ENCODE measurements at places on chromosomes 11 and 22. TPM values are rescaled to one million over a fixed set of nuclear protein-coding genes. Genes with fewer than 3 reads are reported as not detected.
A peak's percentile ranks its signal among the peaks of the same experiment; 100 is the strongest.

DNA sequence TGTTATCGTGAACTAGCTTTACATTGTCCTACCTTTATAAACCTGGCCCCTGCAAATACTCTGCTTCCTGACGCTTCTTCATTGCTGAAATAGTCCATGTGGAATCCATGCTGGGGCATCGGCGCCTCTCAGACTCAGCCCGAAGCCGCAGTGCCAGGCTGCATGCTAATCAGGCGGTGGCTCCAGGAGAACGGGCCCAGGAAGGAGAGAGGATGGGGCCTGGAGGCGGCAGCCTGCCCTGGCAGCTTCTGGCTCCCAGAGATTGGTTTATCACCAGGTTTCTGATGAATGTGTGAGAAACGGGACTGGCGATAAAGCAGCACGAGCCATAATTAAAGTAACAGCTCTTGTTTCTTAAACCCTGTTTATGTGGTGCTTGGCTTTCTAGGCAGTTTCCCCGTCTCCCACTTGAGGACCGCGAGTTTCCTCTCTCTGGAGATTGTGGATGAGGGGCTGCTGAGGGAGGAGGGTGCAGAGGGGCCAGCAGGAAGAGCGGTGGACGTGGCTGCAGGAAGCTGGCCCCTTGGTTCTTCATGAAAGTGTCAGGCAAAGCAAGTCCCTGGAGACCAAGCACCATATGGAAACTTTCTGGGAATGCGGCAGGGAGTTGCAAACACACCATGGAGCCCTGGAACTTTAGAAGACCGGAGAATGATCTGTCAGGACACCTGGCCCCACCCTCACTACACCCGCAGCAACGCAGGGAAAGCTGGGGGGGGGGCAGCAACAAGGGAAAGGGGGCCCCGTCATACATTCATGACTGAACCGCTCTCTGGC lies 93.4 kb downstream of the NTM start:
- DNase-seq, result no peak

- no peak for DNase-seq
Observed at GRCh38 chr22:29041408-29041807, 20.2 kb downstream of the C22orf31 start.

GRCh38 chr11:109342261-109342660 lies 79.7 kb upstream of the C11orf87 start:
- no peak for DNase-seq

GRCh38 chr11:85133636-85134035 lies 493.5 kb downstream of the DLG2 start:
- DNase-seq, result no peak

- no peak for DNase-seq
Observed at GRCh38 chr11:12157241-12157661, 46.9 kb downstream of the MICAL2 start.

- no peak for DNase-seq
Observed at GRCh38 chr11:112485280-112485679, 224.6 kb upstream of the PLET1 start.

DNA sequence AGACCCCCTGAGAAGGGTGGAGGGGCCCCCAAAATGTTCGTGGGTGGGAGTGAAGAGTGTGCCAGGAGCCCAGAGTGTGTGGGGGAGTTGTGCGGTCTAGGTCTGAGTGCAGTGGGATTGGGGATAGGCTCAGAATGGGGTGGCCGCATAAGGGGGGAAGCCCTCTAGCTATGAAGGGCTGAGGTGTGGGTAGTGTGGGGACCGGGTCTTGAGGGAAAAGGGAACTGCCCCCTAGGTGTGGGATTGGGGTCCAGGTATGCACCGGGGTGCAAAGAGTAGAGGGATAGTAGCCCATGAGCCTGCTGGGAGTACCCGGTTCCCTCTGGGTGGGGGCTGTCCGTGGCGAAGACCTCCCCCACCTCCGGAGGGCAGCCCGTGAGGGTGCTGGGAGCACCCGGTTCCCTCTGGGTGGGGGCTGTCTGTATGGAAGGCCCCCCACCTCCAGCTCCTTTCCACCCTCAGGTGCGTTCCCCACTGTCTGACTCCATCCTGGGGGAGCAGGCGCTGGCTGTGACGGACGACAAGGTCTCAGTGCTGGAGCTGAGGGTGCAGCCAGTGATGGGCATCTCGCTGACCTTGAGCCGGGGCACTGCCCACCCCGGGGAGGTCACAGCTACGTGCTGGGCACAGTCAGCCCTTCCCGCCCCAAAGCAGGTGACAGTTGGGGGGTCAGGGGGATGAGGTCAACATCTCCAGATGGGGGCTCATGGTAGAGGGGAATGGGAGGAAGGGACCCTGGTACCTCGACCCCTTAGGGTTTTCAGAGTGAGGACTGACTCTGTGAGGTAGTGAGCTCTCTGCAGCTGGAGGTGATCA lies 10.7 kb downstream of the TMEM132A start:
- peak; percentile 39 for DNase-seq

DNA sequence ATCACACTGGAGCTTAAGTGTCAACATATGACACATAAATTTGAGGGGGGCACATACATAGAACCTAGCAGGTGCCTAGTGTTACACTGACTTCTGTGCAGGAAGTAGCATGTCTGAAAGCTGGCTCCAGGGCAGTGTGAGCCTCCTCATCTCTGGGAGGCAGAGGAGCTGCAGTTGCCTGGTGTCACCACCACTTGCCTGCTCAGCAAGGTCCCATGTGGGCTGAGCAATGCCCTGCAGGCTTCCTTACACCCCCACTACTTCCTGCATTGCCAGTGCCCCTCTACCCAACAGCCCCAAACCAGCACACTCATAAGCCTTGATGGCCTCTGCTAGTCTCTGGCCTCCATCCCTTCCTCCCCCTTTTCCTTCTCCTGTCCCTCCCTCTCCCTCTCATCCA lies 165.8 kb downstream of the BUD13 start:
- DNase-seq, result no peak

GRCh38 chr11:68371171-68372041 lies 59.0 kb downstream of the LRP5 start:
- DNase-seq, result peak; percentile 81

DNA sequence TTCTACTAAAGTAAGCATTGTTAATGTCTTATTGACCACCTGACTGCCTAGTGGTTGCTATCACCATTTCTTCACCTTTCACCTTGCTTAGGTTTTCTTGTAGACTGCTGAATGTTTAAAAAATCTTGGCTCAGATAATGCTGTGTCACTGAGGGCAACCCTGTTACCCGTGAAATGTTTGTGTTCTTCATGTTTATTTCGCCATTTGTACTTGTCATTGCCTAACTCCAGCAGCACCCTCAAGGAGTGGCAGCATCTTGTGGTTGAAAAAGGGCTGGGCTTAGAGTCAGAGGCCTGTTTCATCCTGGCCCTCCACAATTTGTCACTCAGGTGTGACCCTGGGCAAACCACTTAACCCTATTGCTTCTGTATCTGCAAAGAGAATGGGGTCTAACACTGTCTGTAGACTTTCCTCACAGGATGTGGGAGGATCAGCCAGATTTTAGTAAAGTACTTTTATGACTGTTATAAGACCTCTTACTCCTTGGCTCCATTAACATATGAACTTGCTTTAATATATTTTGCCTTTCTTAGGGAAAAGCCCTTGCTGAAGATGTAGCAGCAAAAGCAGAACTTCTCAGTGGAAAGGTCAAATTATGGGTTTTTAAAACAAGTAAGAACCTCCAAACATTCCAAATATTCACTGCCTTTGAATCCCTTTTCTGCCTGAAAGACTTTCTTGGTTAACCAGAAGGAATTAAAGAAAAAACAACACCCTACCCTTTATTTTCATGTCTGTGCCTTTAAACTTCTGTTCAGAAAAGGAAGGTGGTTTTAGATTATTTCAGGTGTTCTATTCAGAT lies 154.5 kb upstream of the C11orf87 start:
- no peak for DNase-seq

- no peak for DNase-seq
Observed at GRCh38 chr22:50035131-50035881, 22.7 kb upstream of the IL17REL start.

- DNase-seq, result no peak
Observed at GRCh38 chr11:75280770-75281468, 40.3 kb downstream of the TPBGL start.

- DNase-seq, result no peak
Observed at GRCh38 chr11:93017821-93018690, 48.6 kb downstream of the MTNR1B start.

DNA sequence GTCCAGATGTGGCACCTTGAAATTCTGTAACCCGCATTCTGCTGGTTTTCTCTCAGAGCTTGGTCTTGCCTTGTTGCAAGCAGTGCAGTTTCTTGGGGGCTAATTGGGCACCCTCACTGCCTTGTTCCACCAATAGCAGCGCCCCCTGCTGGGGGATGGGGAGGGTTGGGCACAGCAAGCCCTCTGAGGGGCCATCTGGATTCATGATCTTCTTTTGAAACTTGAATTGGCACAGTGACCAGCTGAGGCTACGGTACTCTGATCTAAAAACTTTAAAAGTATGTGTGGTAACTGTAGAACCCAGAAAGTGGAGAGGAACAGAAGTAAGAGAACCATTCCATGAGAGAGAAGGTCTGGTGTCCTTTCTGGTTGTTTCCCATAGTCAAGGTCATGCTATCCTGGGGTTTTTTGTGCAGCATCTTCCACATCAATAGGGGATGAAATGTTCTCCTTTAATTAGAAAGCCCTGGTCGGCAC lies 64.2 kb downstream of the MED15 start:
- peak; percentile 65 for DNase-seq

- DNase-seq, result no peak
Observed at GRCh38 chr11:11968511-11969280, 39.7 kb downstream of the DKK3 start.

- peak; percentile 64 for DNase-seq
Observed at GRCh38 chr22:23216461-23217170, 36.3 kb downstream of the BCR start.

DNA sequence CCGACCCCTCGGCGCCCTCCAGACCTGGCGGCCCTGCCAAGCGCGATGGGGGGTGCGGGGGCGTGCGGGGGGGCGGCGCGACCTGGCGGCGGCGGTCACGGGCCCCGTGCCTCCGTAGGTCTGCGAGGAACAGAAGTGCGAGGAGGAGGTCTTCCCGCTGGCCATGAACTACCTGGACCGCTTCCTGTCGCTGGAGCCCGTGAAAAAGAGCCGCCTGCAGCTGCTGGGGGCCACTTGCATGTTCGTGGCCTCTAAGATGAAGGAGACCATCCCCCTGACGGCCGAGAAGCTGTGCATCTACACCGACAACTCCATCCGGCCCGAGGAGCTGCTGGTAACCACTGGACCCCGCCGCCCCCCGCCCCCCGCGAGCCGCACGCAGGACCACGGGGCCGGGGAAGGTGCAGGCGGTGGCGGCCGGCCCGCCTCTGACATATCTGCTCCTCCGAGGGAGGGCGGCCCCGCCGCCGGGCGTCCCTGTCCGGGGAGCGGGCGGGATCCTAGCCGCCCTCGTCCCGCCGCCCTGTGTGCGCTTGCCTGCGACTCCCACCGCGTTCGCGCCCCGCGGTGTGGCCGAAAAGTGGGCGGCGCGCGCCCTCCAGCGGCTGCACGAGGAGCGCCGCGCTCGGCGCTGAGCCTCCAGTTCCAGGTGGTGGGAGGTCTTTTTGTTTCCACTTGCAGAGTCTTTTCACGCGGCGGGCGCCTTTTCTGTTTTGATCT lies 2.1 kb downstream of the CCND1 start:
- peak; percentile 90 for DNase-seq

- no peak for DNase-seq
Observed at GRCh38 chr11:123700772-123701171, 40.7 kb downstream of the ZNF202 start.

DNA sequence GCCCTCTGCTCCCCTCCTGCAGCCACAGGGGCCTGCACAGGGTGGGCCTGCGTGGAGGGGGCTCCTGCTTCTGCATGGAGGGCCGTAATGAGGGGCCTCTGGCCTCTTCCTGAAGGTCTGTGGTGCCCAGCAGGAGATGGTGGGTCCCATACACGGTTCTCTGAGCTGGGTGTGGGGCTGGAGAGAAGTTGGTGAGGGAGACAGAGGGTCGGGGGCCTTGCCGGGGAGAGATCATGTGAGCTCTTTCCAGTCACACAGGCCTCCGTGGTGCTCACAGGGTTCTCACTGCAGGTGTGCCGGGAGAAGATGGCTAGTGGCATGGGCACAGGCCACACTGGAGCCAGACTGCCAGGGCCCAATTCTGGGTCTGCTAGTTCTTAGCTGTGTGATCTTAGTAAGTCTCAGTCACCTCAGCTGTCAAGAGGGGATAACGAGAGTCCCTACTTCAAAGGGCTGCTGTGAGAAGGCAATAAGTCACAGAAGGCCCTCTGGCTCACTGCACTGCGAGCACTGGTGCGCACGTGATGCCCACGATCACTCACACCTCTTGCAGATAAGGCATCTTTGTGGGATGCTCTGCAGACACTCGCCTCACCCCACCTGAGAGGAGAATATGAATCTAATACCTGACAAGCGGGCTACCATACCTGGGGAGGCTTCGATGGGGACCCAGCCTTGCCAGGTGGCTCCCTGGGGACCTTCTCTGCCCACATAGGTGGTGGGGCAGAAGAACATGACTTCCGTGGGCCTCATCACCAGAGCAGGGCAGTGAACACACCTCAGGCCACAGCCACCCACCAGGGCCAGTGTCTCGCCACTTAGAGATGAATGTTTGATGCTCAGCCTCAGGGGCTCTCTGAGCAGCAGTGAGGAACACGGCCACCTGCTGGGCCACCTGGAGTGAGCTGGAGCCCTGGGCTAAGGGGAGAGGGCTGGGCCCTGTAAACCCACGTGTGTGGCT lies 14.5 kb downstream of the KCNC1 start:
- no peak for DNase-seq

- DNase-seq, result no peak
Observed at GRCh38 chr22:43293655-43294392, 49.3 kb downstream of the SCUBE1 start.

DNA sequence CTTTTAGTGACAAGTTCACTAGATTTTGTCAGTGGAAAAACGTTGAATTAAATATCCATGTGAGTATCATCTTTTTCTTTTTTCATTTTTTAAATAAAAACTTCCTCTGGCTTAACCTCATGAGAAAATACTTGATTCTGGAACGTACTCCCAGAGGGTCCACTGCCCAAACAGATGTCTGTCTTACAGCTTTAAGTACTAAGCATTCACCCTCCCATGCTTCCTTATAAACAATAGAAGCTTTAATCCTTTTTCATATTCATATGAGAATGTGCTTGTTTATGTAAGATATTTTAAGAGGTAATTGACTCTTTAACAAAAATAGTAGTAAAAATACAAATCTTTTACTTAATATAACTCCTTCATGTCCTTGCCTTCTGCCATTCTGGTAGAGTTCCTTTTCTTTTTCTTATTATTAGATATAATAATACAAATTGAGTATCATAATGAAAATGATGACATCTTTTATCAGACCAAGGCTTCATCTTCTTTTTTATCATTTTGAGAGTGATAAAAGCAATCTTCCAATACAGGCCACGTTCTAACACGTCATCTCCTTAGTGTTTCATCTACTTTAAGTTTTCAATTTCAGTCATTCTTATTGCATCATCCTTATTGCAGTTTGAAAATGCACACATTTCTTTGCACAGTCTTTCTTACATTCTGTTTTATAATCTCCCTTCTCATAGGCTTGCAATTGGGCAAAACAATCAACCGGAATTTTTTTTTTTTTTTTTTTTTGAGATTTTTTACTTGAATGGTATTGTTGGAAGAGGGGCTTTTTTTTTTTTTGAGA lies 69.5 kb upstream of the MYO18B start:
- no peak for DNase-seq

Gene RFPL2
- total RNA-seq, result not detected

Gene MEI1
- 59.3 TPM for total RNA-seq

Gene EXPH5
- 0.66 TPM for total RNA-seq

Gene C11orf87
- total RNA-seq, result not detected

Gene OR51E2
- total RNA-seq, result not detected

Gene ZNF280B
- total RNA-seq, result 3.5 TPM

Data from B cell (primary cell).